Activated T-cell treated with anti-CD3 and anti-CD28 coated beads, Interleukin-2, amount 50 U/mL, for 72 hours (primary cell): ENCODE measurements at places on chromosomes 5 and 9.

DNA sequence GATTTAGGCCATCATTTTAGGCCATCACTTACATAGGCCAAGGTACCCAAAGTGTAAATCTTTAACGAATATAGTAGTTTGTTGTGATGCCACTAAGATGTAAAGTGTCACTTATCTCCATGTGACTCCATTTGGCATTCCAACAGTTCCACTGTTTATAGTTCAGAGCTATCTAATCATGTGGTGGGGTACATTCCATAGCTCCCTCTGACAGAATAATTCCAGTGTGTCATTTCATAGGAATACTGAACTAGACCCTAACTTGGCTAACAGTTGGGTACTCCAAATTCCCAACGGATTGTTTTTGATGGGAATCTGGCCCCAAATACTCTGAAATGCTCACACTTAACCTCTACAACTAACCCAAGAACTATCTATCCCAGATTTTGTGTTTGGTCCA lies 76.7 kb upstream of the FST start:
- H3K4me1 ChIP-seq, result no peaks in the 10 kb centered on the region
- H3K27me3 ChIP-seq, result peaks cover 7% of the 10 kb centered on the region
- no peak overlapping the region for H3K27ac ChIP-seq

- H3K27me3 ChIP-seq, result no peaks in the 10 kb centered on the region
- no peak for DNase-seq
- H3K4me1 ChIP-seq, result no peaks in the 10 kb centered on the region
- H3K27ac ChIP-seq, result no peak overlapping the region
Measured at GRCh38 chr9:95197692-95198271, 119.7 kb downstream of the FANCC start.

- no peaks in the 10 kb centered on the region for H3K4me1 ChIP-seq
- no peaks in the 10 kb centered on the region for H3K36me3 ChIP-seq
- H3K27ac ChIP-seq, result no peak overlapping the region
Measured at GRCh38 chr9:29798599-29798998, 2225.3 kb upstream of the C9orf72 start.

DNA sequence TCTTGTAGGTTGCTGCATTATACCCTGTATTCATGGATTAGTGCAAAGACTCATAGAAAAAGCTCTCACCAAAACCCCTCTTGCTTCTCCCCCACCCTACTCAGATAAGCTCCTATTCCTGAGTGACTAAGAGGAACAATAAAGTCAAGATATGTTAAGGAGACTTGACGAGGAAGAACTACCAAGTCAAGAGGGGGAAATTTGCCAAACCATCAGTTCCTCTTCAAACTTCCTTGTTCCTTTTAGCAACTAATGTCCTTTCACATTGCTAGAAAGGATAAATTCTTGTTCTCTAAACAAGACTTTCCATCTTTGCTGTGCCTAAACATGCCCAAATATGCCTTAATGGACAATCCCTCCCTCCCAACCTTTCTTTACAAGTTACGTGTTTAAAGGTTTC lies 27.0 kb downstream of the CNOT8 start:
- H3K36me3 ChIP-seq, result peaks cover 77% of the 10 kb centered on the region
- no peak overlapping the region for H3K27ac ChIP-seq
- H3K4me1 ChIP-seq, result no peaks in the 10 kb centered on the region
- no peak overlapping the region for H3K4me3 ChIP-seq
- H3K27me3 ChIP-seq, result no peaks in the 10 kb centered on the region

GRCh38 chr5:54445691-54446378 lies 9.7 kb upstream of the HSPB3 start:
- H3K4me1 ChIP-seq, result peaks cover 13% of the 10 kb centered on the region
- no peak for DNase-seq
- no peak overlapping the region for H3K4me3 ChIP-seq
- H3K27ac ChIP-seq, result no peak overlapping the region

DNA sequence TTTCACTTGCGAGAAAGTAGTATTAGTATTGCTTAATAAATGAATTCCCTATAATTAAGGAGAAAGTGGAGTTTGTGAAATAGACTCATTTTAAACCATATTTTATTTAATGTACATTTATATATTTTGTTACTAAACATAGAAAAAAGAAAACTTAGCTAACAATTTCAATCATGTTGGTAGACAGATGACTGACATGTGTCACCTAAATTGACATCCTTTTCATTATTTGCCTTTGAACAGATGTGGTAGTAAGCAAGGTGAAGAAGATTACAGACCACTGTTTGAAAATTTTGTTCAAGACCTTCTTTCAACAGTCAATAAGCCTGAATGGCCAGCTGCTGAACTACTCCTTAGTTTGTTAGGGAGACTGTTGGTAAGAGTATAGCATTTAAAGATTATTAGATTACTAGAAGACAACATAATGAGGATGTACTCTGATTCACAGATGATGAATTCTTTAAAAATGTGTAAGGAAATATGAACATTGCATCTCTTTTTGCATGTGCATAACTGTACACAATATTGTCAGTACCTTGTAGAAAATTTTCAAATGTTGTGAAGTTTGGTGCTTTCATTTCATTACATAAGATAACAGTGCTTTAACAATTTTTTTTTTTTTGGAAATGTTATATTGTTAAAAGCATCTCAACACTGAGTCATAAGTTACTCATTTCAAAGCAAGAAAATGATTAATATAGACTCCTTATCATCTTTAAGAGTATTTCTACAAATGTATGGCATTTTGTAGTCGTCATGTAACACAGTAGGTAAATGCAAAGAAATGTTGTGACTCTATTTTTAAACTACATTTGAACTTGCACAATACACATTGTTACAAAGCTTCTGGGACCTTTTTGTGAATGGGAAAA lies 139.5 kb downstream of the NIPBL start:
- no peaks in the 10 kb centered on the region for H3K4me1 ChIP-seq
- H3K4me3 ChIP-seq, result no peak overlapping the region
- H3K36me3 ChIP-seq, result peaks cover 18% of the 10 kb centered on the region
- H3K27ac ChIP-seq, result no peak overlapping the region
- no peaks in the 10 kb centered on the region for H3K27me3 ChIP-seq

GRCh38 chr5:80060966-80061365 lies 25.8 kb downstream of the THBS4 start:
- no peak overlapping the region for H3K27ac ChIP-seq
- no peak overlapping the region for H3K4me3 ChIP-seq
- H3K36me3 ChIP-seq, result no peaks in the 10 kb centered on the region
- DNase-seq, result no peak
- H3K27me3 ChIP-seq, result no peaks in the 10 kb centered on the region

GRCh38 chr5:159098603-159099436 lies 896 bp downstream of the EBF1 start:
- peak overlapping the region; percentile 88 for H3K27ac ChIP-seq
- DNase-seq, result peak; percentile 73
- peak overlapping the region; percentile 95 for H3K4me3 ChIP-seq
- H3K36me3 ChIP-seq, result no peaks in the 10 kb centered on the region
- peaks cover 38% of the 10 kb centered on the region for H3K4me1 ChIP-seq
- peaks cover 73% of the 10 kb centered on the region for H3K27me3 ChIP-seq

DNA sequence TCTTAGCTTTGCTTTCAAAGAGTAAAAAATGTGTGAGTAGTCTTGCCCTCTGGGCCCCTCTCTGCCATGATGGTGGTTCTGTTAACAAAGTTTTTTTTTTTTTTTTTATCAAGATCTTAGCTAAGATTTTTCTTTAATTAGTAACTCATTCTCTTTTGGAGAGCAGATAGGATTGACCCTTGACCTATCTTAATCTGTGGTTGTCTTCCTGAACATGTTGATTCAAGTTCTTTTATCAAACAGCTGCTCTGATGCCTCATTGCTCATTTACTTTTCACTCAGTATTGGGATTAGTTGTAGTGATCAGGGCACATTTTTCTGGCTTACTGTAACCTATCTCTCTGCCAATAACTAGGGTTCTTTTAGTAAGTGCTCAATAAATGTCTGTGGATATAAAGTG lies 106.3 kb downstream of the PCSK5 start:
- H3K4me3 ChIP-seq, result no peak overlapping the region
- H3K36me3 ChIP-seq, result peaks cover 4% of the 10 kb centered on the region
- H3K27ac ChIP-seq, result no peak overlapping the region
- no peak for DNase-seq

GRCh38 chr5:175830586-175831300 lies 40.6 kb upstream of the CPLX2 start:
- no peak overlapping the region for H3K4me3 ChIP-seq
- H3K36me3 ChIP-seq, result no peaks in the 10 kb centered on the region
- H3K27me3 ChIP-seq, result no peaks in the 10 kb centered on the region

GRCh38 chr9:109520475-109521132 lies 22.5 kb upstream of the PTPN3 start:
- no peak overlapping the region for H3K27ac ChIP-seq
- H3K36me3 ChIP-seq, result no peaks in the 10 kb centered on the region
- DNase-seq, result peak; percentile 49
- peaks cover 6% of the 10 kb centered on the region for H3K4me1 ChIP-seq
- H3K27me3 ChIP-seq, result peaks cover 23% of the 10 kb centered on the region
- H3K4me3 ChIP-seq, result no peak overlapping the region

DNA sequence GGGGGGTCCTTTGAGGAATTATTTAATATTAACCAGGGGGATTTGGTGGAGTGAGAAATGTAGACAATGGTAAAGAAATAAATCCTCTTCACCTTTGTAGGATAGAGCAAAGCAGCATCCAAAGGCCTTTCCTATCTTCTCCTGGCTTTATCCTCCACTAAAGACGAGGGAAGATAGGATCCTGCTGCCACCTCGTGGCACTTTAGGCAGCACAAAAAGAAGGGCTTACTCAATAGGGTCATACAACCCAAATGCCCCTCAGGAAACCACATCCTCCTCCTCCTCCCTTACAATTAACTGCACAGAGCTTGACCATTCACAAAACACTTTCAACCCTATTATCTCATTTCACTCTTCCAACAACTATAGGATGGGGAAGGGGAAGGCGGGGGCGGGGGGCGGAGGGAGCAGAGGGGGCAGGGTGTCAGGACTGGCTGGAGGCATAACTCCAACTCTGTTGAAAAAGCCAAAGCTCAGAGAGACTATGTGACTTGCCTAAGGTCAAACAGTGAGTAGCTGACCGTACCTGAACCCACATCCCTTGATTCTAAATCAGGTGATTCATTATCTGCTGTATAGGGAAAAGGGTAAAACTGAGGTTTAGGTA lies 45.4 kb upstream of the MYOT start:
- no peaks in the 10 kb centered on the region for H3K4me1 ChIP-seq
- peaks cover 2% of the 10 kb centered on the region for H3K36me3 ChIP-seq
- H3K27ac ChIP-seq, result no peak overlapping the region
- H3K4me3 ChIP-seq, result no peak overlapping the region
- no peaks in the 10 kb centered on the region for H3K27me3 ChIP-seq

DNA sequence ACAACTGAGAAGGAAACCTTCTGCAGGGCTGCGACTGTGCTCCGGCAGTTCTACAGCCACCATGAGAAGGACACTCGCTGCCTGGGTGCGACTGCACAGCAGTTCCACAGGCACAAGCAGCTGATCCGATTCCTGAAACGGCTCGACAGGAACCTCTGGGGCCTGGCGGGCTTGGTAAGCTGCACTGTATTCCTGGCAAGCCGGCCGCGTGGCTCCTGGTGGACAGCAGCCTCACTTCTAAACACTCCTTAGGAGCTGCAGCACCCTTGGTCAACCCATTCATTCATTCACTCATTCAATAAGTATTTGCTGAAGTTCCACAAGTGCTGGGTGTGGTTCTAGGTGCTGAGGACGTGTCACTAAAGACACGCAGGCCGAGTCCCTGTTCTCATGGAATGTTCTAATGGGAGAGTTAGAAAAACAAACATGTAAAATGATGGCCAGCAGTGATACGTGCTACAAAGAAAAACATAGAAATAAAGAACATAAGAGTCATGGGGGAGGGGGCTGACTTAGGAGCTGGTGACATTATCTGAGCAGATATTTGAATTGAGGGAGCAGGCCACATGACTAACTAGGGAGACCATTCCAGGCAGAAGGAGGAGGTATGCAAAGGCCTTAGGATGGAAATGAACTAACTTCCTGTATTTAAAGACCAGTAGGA lies 6.1 kb downstream of the IL4 start:
- H3K27me3 ChIP-seq, result no peaks in the 10 kb centered on the region
- peaks cover 26% of the 10 kb centered on the region for H3K4me1 ChIP-seq
- no peak overlapping the region for H3K4me3 ChIP-seq
- no peak overlapping the region for H3K27ac ChIP-seq
- no peak for DNase-seq

GRCh38 chr9:75085640-75086039 lies 2.3 kb downstream of the NMRK1 start:
- H3K27me3 ChIP-seq, result no peaks in the 10 kb centered on the region
- H3K4me1 ChIP-seq, result peaks cover 54% of the 10 kb centered on the region
- H3K4me3 ChIP-seq, result peak overlapping the region; percentile 98
- peak overlapping the region; percentile 77 for H3K27ac ChIP-seq

GRCh38 chr5:116388564-116389258 lies 185.9 kb downstream of the SEMA6A start:
- H3K27me3 ChIP-seq, result no peaks in the 10 kb centered on the region
- H3K4me1 ChIP-seq, result no peaks in the 10 kb centered on the region
- no peak overlapping the region for H3K4me3 ChIP-seq
- DNase-seq, result no peak

- no peak for DNase-seq
- H3K4me1 ChIP-seq, result no peaks in the 10 kb centered on the region
- no peak overlapping the region for H3K4me3 ChIP-seq
- no peak overlapping the region for H3K27ac ChIP-seq
Measured at GRCh38 chr9:123828449-123828848, 101.5 kb downstream of the DENND1A start.

GRCh38 chr9:121394292-121394691 lies 24.2 kb upstream of the STOM start:
- H3K4me1 ChIP-seq, result peaks cover 10% of the 10 kb centered on the region
- H3K4me3 ChIP-seq, result no peak overlapping the region
- H3K27ac ChIP-seq, result no peak overlapping the region
- no peaks in the 10 kb centered on the region for H3K36me3 ChIP-seq
- no peak for DNase-seq

- H3K4me3 ChIP-seq, result peak overlapping the region; percentile 24
- peaks cover 7% of the 10 kb centered on the region for H3K36me3 ChIP-seq
- no peak overlapping the region for H3K27ac ChIP-seq
- H3K27me3 ChIP-seq, result peaks cover 14% of the 10 kb centered on the region
Measured at GRCh38 chr9:136805207-136805740, 2.5 kb upstream of the RABL6 start.

DNA sequence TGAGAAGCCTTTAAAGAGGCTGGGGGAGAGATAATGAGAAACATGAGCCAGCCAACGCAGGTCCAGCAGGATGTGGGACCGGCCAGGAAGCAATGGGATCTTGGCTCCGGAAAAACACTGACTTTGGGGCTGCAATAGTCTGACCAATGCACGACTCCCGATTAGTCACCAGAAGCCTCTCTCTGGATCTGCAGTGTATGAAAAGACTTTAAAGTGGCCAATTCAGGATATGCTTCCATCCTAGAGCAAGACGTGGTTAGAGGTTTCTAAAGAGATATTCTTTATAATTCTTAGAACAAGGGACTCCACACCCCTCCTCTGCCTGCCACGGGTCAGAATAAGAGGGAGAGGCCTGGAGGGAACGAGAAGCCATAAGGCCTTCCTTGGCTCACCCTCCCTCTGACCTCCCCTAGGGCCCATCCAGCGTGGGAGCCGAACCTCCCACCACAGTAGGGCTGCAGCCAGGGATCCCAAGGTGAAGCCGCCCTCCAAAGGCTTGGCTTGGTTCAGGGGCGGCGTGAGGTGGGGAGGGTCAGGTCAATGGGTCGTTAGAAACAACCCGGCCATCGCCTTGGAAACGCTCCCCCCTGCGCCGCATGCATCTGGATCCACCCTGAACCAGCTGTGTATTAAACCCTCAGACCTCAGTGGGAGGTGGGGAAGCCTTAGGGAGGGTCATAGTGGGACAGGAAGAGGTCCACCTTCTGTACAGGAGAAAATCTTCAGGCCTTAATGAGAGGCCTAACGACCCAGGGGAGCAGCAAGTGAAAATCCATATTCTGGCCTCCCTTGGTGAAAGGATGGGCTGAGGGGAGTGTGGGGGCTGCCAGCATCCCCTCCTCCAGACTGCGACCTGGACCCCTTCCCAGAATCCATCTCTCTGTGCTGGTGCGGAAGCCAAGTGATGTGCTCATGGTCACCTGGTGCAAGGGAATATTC lies 11.1 kb downstream of the FGF1 start:
- no peaks in the 10 kb centered on the region for H3K4me1 ChIP-seq
- DNase-seq, result no peak
- no peak overlapping the region for H3K4me3 ChIP-seq
- no peak overlapping the region for H3K27ac ChIP-seq
- H3K27me3 ChIP-seq, result no peaks in the 10 kb centered on the region
